Neural crest cell (in vitro differentiated cells): ENCODE measurements at places on chromosomes 5 and 9. TPM values are rescaled to one million over a fixed set of nuclear protein-coding genes. Genes with fewer than 3 reads are reported as not detected.

The CD180 gene
- not detected in 2 replicates for total RNA-seq

The OLFM1 gene
- total RNA-seq: 23.3 and 27.2 TPM in 2 replicates

The ADGRD2 gene
- total RNA-seq: 0.44 TPM in 1 of 2 replicates, not detected in the other

The STC2 gene
- total RNA-seq: 2.6 and 3.8 TPM in 2 replicates

The IFNE gene
- total RNA-seq: 0.16 TPM in 1 of 2 replicates, not detected in the other

The PCA3 gene
- total RNA-seq: not detected in 2 replicates

The UGT3A2 gene
- 0.64 and 0.79 TPM in 2 replicates for total RNA-seq

The SPINK6 gene
- not detected in 2 replicates for total RNA-seq

The NAIF1 gene
- 9.8 and 11.8 TPM in 2 replicates for total RNA-seq

The HTR4 gene
- total RNA-seq: not detected in 2 replicates

The LCN15 gene
- not detected in 2 replicates for total RNA-seq

The FBP1 gene
- total RNA-seq: 0.80 and 0.86 TPM in 2 replicates

The TEX48 gene
- total RNA-seq: not detected in 2 replicates

The SPINK4 gene
- not detected in 2 replicates for total RNA-seq
